ENCODE measurements at places on chromosomes 1 and 21.

GRCh38 chr1:5340560-5341130, 651.6 kb downstream of the NPHP4 start:
- no peak for DNase-seq

GRCh38 chr21:40053007-40053406, 185.8 kb downstream of the PCP4 start:
- no peak for DNase-seq

GRCh38 chr1:157163273-157164127, 25.3 kb upstream of the ETV3 start:
- peak; percentile 38 for DNase-seq

DNA sequence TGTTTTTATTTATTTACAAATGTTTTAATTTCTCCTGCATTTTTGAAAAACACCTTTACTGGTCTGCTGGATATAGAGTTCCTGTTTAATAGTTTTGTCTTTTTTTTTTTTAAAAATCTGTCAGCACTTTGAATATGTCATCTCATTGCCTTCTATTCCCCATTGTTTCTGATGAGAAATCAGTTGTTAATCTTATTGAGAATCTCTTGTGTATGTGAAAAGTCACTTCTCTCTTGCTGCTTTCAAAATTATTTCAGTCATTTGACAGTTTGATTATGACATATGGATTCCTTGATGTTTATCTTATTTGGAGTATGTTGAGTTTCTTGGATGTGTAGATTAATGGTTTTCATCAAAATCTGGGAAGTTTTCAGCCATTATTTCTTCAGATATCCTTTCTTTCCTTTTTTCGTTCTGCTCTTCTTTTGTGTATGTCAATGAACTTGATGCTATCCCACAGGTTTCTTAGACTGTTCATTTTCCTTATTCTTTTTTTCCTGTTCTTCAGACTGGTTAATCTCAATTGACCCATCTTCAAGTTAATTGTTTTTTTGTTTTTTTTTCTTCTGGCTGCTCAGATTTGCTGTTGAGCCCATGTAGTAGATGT, 51.2 kb upstream of the CCDC190 start:
- DNase-seq: no peak

GRCh38 chr1:24751833-24752232, 6.6 kb downstream of the CLIC4 start:
- no peak for DNase-seq

DNA sequence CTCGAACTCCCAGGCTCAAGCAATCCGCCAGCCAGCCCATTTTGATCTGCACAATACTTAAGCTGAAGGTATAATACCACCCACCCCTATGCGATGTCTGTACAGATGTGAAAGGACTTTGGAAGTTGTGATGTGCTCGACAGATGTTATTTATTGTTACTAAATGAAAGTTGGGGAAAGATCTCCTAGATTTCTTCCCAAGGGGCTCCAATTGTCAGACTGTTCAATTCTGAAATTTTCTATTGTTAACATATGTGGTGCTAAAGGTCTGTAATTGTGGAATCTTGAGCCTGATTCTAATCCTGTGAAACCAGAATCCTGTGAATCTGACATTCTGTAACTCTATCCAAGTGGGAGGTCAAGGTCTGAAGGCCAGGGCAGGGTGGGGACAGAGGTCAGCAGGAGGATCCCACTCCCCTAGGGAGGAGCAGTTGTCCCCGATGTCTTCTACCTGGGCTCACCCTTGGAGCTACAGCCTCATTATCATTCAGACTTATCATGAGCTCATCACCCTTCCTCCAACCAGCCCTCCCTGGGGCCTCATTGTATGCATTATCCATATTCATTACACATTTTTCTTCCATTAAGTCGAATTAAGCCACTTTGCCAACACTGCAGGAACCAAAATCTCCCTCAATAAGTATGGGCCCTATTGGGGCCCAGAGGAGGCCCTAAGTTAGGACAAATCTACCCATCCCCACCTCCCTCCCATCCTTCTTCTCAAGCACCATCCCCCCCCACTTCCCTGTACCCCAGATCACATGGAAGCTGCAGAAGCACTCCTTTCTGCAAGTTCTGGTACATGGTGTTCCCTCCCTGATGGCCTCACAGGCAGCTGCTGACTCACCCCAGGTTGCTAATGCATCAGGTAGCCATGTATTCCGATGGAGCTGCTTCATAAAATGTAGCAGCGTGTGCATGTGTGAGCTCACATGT, 32.3 kb downstream of the SHISAL2A start:
- no peak for DNase-seq

DNA sequence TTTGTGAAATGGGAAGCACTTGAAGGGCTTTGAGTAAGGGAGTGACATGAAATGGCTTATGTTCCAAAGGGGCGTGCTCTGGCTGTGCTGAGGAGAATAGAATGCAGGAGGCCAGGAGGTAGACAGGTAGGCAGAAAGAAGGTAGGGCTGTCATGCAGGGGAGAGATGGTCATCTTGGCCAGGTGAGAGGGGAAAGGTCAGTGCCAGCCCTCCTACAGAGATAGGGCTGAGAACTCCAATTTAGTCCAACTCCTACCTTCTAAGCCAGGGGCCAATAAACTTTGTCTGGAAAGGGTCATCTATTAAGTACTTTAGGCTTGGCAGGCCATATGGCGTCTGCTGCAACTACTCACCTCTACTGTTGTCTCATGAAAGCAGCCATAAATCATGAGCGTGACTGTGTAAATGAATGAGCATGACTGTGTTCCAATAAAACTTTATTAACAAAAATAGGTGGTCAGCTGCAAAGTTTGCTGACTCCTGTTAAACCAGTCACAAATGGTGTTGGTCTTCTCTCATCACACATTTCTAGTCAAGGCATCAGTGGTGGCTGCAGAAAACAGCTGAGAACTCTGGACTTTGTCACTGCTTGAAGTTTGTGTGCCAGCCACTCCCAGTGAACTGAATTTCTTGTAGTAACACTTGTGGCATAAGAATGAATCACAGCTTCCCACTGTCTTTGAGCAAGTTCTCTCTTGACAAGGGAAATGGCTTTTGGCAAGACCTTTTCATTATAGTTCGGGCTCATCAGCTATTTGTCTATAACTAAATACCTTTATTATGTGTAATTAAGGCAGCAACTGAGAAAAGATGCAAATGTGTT, 32.0 kb upstream of the CD2 start:
- no peak for DNase-seq

DNA sequence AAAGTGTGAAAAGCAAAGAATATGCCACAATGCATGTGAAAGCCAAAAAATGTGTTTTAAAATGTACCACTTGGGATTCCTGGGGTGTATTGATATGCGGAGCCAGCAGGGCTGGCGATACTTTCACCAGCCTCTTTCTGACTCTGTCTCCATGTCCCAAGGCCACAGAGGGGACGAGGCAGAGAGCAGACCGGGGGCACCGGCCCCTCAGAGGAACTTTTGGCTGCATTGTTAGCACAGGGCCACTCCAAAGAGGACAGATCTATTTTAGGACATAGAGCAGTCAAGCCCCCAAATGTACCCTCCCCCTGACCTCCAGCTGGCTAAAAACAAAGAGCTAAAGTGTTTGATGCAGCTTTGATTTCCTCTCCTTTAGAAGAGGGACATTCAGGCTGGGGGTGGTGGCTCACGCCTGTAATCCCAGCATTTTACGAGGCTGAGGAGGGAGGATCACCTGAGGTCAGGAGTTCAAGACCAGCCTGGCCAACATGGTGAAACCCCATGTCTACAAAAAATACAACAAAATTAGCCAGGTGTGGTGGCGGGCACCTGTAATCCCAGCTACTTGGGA, 25.6 kb upstream of the ZNF436 start:
- no peak for DNase-seq

DNA sequence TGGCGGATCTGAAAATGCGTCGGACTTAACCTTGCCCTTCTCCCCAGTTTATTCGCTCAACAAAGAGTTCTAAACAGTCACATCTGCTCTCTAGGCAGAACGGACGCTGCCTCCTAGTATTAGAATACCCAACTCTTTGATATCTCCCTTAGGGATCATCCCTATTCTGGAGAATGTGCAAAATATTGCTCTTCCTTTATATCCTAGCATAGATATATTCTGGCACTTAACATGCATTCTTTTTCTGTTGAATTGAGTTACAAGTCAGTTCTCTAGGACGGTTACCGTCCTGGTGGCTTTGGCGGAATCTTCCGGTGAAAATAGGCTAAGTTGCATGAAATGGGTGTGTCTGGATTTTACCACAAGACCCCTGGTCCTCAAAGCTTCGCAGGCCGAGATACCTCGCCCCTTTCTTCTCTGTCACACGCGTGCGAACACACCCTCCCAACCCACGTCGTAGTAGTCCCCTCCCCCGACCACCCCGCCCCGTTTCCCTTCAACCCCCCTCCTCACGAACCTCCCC, 501 bp upstream of the DNAJC6 start:
- DNase-seq: no peak

GRCh38 chr1:219235903-219236481, 62.3 kb downstream of the LYPLAL1 start:
- no peak for DNase-seq

GRCh38 chr1:205263580-205264190, 35.9 kb downstream of the TMCC2 start:
- DNase-seq: no peak

GRCh38 chr1:44422161-44422560, 17.1 kb downstream of the RNF220 start:
- no peak for DNase-seq

DNA sequence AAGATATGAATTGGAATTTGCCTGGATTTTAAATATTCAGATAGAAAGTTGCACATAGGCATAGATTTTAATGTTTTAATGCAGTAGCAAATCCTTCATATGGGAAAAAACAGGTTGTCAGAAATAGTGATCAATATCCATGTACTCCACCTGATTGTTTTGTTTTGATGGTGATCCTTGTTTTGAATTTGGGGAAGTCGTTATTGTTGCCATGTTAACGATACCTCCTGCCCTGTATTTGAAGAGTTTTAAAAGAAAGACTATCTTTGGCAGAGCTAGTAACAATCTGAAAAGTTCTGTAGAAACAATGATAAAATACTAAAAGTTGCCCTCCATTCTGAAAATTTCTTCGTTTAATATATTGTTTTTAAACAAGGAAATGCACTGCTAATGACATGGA, 1.1 kb downstream of the CEP350 start:
- DNase-seq: no peak

DNA sequence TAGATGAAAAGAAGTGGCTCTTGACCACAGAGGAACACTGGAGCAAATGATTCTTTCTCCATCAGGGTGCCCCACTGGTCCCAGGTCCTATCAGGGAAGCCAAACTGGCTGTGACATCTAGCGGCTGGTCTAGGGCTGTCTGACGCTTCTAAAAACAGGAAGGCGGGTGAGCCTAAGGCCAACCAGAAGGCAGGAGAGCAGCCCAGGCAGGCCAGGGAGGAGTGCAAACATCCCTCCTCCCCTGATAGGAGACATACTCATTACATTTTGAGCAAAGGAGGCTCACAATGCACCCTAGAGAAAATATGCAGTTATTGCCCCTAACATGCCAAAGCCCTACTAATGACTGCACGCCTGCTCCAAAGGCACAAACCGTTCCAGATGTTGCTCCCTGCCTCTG, 10.4 kb upstream of the FOXE3 start:
- no peak for DNase-seq

DNA sequence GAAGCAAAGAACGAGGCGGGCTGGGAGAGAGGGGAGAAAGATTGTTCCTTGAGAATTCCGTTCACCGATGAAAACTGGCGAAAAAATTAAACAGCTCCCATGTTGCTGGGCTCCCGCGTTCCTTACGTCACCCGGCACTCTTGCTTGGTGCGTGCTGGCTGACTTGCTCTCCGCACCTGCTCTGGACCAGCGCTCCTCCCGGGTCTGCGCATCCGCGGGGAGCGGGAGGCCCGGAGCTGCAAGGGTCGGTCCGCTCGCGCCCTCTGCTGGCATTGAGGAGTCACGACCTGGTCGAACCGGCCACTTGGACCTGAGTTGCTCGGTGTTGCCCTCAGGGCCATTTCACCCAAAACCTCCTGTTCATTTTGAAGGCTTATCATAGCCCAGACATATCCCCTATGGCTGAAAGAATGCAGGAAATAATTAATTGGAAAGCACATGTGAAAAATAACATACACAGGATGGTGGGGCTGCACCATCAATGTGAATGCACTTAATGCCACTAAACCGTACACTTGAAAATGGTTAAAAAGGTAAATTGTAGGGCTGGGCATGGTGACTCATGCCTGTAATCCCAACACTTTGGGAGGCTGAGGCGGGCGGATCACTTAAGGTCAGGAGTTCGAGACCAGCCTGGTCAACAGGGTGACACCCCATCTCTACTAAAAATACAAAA, 98.9 kb upstream of the BACE2 start:
- peak; percentile 50 for DNase-seq

- peak; percentile 65 for DNase-seq
These were observed at the start of gene FNBP1L for GRCh38 chr1:93447481-93448291. Gene FNBP1L, plus strand, starts transcription at chr1:93448118. Its CDS starts 164 bp downstream, at chr1:93448282.

DNA sequence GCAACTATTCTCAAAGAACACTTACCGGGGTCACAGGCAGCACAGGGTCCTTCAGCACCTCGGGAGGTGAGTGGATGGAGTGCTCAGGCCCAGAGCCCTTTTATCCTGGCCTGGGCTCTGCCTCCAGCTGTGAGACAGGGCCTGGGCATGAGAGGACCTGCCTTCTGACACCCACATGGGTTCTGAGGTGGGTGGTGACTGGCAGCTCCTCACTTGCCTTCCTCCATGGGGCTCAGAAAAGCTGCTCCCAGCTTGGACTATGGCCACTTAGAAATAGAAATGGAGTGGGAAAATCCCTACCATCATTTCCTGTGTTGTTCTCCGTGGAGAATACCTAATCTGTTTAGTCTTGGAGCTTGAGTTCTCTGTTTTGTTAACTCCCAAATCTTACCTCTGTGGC, at the start of gene LCE1C:
Gene LCE1C (minus strand): TSS at position 76 of the 400 bp plus-strand sequence. CDS start 1,173 bp downstream, outside the sequence.
- no peak for DNase-seq

DNA sequence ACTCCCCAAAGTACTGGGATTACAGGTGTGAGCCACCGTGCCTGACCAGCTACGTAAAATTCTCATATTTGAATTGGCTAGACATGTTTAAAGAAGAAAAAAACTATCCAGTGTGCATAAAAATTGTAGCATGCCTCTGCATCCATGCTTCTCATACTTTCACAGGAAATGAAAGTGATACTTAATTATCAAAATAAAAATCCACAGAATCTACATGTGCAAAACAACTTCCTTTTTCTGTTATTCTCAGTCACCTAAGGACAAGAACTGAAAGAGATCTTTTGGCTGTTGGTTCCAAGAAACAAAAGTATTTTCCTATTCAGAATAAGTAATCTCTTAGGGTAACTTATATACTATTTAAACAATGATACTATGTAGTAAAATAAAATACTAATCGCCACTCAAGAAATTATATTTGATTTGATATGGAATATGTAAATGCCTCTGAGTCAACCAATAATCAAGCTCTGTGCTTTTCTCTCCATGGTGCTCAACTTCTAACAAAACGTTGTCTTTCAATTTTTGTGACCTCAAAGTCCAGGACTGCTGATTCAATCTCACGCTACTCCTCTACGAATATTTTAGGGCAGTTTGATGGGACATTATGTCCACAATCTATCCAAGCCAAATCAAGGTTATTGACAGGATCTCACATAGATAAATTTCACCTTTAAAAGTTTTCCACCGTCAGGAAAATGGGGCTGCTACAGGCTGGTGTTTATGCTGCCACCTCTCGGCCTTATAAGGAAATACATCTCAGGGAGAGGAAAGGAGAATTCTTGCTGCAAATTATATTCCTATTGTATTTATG, 102.7 kb downstream of the ZNF281 start:
- peak; percentile 40 for DNase-seq

GRCh38 chr1:116075990-116076389, 35.2 kb upstream of the MAB21L3 start:
- no peak for DNase-seq

- DNase-seq: no peak
These were observed 36.6 kb downstream of the WNT3A start for GRCh38 chr1:228043281-228043848.

Measured in HepG2 (cell line).